Upper lobe of left lung (tissue), 6 donors: ENCODE measurements at places on chromosomes 7 and 10.

DNA sequence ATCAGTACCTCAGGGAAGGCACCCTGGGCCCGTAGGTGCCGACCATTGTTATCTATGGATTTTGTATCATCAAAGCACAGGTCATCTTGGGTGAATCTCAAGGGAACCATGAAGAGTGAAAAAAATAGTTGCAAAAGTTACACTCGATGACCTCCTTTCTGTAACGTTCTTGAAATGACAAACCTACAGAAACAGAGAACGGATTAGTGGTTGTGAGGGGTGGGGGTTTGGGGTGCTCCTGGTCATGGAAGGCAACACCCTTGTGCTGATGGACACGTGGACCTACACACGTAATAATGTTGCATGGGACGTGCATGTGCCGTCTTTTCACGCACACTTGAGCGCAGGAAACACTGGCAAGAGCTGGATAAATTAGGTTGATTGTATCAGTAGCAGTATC, 655.9 kb downstream of the SDK1 start:
- DNase-seq = no peak
- no peaks in the 10 kb centered on the region for H3K27me3 ChIP-seq
- H3K4me1 ChIP-seq = no peaks in the 10 kb centered on the region
- H3K36me3 ChIP-seq = no peaks in the 10 kb centered on the region
- no peak overlapping the region for H3K27ac ChIP-seq

- DNase-seq = peak; percentile 31
- H3K36me3 ChIP-seq = no peaks in the 10 kb centered on the region
- H3K4me1 ChIP-seq = no peaks in the 10 kb centered on the region
- H3K4me3 ChIP-seq = no peak overlapping the region
- no peak overlapping the region for H3K27ac ChIP-seq
Observed at GRCh38 chr7:49789736-49790135, 16.3 kb downstream of the VWC2 start.

- no peaks in the 10 kb centered on the region for H3K36me3 ChIP-seq
- no peak for DNase-seq
- H3K27ac ChIP-seq = no peak overlapping the region
- H3K4me3 ChIP-seq = no peak overlapping the region
- H3K27me3 ChIP-seq = no peaks in the 10 kb centered on the region
Observed at GRCh38 chr10:61284222-61284890, 168.8 kb downstream of the TMEM26 start.

- peak overlapping the region; percentile 0 for H3K4me3 ChIP-seq
- H3K27ac ChIP-seq = no peak overlapping the region
- no peaks in the 10 kb centered on the region for H3K27me3 ChIP-seq
- H3K4me1 ChIP-seq = peaks cover 54% of the 10 kb centered on the region
- no peak for DNase-seq
- H3K36me3 ChIP-seq = no peaks in the 10 kb centered on the region
Observed at GRCh38 chr7:44880317-44881018, 4.9 kb downstream of the PURB start.

DNA sequence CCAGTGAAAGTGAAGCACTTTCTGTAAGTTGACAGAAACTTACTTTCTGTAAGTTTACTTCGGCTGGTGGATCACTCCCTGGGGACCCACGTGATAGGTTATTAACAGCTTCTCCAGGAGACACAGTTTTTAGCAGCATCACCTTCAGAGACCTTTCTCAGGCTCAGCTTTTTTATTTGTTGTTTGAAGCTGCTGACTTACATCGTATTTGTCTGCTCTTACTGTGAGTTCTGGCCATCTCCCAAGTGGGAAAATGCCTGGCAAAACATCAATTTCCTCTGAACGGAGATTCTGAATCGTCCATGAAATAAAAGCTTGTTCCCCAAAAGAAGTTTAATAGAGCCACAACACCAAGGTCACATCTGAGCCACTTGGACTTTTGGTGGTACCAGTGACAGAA, 178.7 kb upstream of the PODXL start:
- no peaks in the 10 kb centered on the region for H3K27me3 ChIP-seq
- no peaks in the 10 kb centered on the region for H3K36me3 ChIP-seq
- H3K27ac ChIP-seq = no peak overlapping the region
- no peak overlapping the region for H3K4me3 ChIP-seq
